ENCODE measurements at places on chromosomes 12 and 14.
A peak's percentile ranks its signal among the peaks of the same experiment; 100 is the strongest.

- peak; percentile 34 for DNase-seq
These were observed 79.2 kb downstream of the B4GALNT3 start for GRCh38 chr12:538731-539539.

DNA sequence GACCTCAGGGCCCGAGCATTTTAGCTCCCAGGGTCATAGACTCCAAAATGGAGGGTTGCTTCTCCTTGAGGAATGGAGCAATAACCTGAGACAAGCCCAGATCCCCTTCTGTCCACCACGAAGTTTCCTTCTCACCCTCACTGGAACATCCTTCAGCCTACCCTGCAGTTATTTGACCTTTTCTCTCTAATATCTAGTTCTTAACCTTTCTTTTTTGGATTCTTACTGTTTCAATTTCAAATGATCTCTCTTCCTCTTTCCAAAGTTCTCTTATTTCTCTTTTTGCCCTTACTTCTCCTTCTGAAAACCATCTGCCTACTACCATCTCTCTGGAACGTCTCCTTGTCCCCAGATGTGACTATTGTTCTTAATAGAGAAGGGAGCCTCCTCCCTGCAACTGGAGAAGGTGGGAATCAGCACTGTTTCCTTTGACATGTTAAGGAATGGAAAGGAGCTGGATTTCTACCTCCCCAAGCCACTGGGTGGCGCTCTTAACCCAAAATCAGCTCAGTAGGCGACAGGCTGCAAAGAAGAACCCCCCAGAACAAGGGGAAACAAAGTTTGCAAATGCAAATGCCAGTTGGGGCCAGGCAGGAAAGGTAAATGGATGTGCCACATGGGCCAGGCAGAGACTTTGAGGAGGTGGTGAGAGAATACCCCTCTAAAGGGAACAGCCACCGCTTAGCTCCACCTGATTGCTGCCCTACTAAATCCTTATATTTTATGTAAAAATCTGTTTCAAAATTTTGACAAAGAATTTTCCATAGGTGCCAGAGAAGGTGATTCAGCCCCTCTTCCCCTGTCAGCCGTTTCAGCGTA lies 22.4 kb upstream of the PDE1B start:
- peak; percentile 77 for DNase-seq

GRCh38 chr12:78392918-78393317 lies 471.7 kb upstream of the SYT1 start:
- peak; percentile 11 for DNase-seq

DNA sequence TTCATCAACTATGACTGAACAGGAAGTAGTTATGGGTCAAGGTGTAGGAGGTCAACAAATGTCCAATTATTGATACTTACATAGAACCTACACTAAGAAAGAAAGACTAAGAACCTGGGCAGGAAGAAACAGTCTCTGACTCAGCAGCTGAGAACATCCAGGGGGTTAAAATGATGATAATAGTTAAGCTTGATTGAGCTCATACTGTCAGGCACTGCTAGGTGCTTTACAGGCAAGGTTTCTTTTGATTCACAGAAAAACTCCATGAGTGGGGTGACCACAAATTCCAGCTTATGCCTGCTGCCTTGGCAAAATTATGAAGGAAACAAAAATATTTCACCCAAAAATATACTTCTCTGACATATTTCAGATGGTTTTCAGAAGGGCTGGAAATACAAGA lies 75.0 kb downstream of the ACADS start:
- DNase-seq = no peak

DNA sequence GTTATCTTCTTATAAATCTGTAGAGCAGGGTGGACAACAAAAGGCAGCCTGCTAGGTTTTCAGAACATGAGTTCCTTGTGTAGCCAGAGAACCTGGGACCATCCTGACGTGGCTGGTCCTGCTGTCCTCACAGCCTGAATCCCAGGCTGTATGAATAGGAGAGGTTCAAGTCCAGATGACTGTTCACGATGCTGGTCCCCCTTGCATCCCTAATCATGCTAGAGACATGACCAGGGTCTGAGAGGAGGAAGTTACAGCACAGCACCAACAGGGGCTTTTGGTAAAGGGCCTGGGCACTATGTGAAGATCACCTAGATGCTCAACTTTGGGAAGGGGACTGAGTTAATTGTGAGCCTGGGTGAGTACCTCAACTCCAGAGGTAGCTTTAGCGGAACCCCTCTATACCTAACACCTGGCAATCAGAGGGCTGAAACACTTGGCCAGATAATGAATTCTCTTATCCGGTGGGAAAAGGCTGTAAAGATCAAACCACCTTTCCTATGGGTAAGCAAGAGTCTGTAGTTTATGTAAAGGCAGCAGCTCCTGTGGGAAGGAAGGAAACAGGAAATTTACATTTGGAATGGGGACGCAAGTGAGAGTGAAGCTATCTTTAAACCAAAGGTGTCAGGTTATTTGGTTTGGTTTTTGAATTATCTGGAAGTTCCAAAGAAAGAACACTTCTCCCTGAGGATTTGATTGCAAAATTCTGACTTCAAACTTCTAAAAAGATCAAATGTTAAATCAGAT lies 112.8 kb downstream of the DAD1 start:
- no peak for DNase-seq

- no peak for DNase-seq
These were observed 379.8 kb upstream of the PRICKLE1 start for GRCh38 chr12:42969355-42969754.

DNA sequence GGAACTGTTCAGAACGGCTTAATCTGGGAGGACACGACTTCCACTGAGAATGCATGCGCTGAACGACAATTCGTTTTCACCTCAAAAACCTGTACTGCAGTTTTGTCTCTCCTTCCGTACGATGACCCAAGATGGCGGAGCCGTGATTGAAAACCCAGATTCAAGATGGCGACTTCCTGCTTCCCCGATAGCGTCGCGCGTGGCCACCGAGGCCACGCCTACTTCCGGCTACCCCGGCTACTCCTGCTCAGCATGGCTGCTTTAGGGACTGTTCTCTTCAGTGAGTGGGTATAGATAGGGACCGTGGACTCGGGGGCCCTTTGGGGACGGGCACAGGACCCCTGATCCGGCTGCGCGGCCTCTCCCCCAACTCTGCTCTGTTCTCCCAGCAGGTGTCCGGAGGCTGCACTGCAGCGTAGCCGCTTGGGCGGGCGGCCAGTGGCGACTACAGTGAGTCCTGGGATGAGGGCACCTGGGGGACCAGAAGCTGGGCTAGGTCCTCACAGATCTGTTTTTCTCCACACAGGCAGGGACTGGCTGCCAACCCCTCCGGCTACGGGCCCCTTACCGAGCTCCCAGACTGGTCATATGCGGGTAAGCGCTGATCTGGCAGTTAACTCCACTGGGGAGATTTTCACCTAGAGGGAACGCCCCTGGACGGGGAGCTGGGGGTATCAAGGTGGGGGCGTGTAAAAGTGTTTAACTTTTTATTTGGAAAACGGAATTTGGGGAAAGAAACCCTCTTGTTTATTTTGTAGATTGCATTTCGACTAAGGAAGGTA lies at the start of gene MRPL52:
MRPL52 (plus strand) TSS at position 227 of the 782 bp plus-strand sequence; CDS start at position 253, 26 bp downstream.
- peak; percentile 93 for DNase-seq

- no peak for DNase-seq
These were observed 36.6 kb upstream of the GZMB start for GRCh38 chr14:24670594-24670993.

DNA sequence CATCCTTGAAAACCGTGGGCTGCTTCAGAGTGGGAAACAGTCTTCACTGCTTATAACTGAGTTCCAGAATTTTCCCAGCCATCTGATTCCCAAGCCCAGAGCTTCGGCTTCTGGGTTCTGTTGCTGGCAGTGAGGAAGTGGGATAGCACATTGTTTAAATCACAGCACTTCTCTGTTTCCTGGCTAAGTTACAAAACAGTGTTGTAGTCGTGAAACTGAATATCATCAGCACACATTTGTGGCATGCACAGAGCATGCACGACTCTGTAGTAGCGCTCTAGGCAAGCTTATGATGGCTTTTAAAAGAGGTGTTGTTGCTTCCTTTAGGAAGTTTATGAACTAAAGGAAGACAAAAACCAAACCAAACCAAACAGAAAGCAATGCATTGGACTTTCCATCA lies 1005.5 kb downstream of the NRXN3 start:
- no peak for DNase-seq
